ENCODE measurements at places on chromosomes 3 and 15.
A peak's percentile ranks its signal among the peaks of the same experiment; 100 is the strongest.

- peak; percentile 86 for ATAC-seq
Measured at GRCh38 chr3:143443851-143444331, 324.3 kb downstream of the CHST2 start.

- ATAC-seq, result no peak
Measured at GRCh38 chr3:59620325-59620724, 570.5 kb upstream of the CFAP20DC start.

- no peak for ATAC-seq
Measured at GRCh38 chr3:27713435-27714145, 8.5 kb downstream of the EOMES start.

- ATAC-seq, result no peak
Measured at GRCh38 chr3:24162929-24163328, 217.8 kb downstream of the NR1D2 start.

- ATAC-seq, result no peak
Measured at GRCh38 chr3:176055836-176056235, 1141.4 kb downstream of the TBL1XR1 start.

GRCh38 chr3:12288182-12289129, at the start of gene PPARG:
TSS of gene PPARG (plus strand) at chr3:12289070. CDS start at chr3:12379712, 90,642 bp downstream.
- ATAC-seq, result peak; percentile 75

GRCh38 chr3:183252118-183252782, 803 bp upstream of the B3GNT5 start:
- ATAC-seq, result no peak

GRCh38 chr3:56923526-56924224, 121.9 kb upstream of the ARHGEF3 start:
- ATAC-seq, result peak; percentile 40

- no peak for ATAC-seq
Measured at GRCh38 chr3:186929186-186929585, 1.1 kb upstream of the ST6GAL1 start.
